Mesothelial cell of epicardium (in vitro differentiated cells): ENCODE measurements at places on chromosomes 5 and 9.
A peak's percentile ranks its signal among the peaks of the same experiment; 100 is the strongest.

DNA sequence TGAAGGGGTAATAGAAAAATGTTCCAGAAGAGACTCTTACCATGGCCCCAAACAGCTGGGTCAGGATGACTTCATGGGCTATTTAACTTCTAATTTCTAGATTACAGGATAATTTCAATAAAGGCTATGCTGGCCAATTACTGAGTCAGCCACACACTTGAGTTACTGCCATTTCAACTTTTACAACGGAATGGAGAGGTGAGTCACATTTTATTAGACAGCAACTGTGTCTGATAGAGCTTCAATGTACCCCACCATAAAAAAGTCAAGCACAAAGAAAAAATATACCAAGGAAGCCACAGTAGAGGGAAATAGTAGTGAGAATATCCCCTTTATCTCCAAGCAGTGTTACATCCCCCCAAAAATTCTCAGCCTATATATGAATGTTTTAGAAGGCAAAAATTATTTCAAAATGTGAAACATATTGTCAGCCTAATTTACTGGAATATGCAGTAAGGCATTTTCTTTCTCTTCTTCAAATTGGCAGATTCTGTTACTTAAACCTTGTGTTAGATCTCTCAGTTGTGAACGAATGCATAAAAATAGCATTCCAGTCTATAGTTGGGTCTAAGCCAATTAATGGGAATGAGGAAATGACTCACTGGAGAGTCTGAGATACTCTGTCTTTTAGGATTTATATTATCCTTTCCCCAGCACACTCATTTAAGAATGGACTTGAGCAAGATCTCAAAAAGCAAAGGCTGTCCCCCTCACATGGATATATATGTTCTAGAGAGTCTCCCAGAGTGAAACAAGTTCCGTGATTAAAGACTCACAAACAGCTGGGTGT, 47.1 kb upstream of the RAI14 start:
- no peaks in the 10 kb centered on the region for H3K27me3 ChIP-seq
- no peak for DNase-seq
- peaks cover 37% of the 10 kb centered on the region for H3K4me1 ChIP-seq
- no peak overlapping the region for H3K4me3 ChIP-seq
- H3K27ac ChIP-seq = peak overlapping the region; percentile 86

DNA sequence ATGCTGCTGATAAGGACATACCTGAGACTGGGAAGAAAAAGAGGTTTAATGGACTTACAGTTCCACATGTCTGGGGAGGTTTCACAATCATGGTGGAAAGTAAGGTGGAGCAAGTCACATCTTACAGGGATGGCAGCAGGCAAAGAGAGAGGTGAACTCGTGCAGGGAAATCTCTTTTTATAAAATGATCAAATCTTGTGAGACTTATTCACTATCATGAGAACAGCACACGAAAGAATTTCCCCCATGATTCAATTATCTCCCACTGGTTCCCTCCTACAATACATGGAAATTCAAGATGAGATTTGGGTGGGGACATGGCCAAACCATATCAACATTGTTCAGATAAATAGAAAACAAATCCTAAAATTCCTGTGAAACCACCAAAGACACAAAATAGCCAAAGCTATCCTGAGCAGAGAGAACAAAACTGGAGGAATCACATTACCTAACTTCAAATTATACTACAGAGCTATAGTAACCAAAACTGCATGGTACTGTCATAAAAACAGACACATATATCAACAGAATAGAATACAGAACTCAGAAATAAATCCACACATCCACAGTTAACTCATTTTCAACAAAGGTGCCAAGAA, 230.5 kb upstream of the TRIM32 start:
- H3K4me3 ChIP-seq = no peak overlapping the region
- H3K36me3 ChIP-seq = peaks cover 12% of the 10 kb centered on the region
- H3K4me1 ChIP-seq = peaks cover 3% of the 10 kb centered on the region
- H3K27ac ChIP-seq = no peak overlapping the region
- DNase-seq = no peak

GRCh38 chr9:94017939-94018531, 62.9 kb upstream of the BARX1 start:
- no peak overlapping the region for H3K4me3 ChIP-seq
- H3K4me1 ChIP-seq = no peaks in the 10 kb centered on the region
- H3K27ac ChIP-seq = no peak overlapping the region

DNA sequence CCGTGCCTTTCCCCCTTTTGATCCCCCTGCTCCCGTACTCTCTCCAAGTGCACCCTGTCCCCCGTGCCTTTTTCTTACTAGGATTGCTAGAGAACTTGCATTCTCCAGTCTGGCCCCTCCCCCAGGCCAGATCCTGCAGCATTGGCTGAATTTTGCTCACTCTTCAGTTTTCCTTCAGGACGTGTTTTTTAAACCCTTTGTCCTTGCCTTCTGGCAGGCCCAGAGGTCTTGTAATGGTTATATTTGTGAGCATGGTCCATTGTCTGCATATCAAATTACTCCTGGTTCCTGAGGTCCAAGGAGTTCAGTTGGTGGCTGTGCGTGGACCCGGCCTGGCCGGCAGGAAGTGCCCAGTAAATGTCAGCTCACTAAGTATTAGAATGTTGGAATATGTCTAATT, 606 bp downstream of the TBC1D13 start:
- H3K27me3 ChIP-seq = no peaks in the 10 kb centered on the region
- H3K27ac ChIP-seq = peak overlapping the region; percentile 95
- no peak for DNase-seq
- peak overlapping the region; percentile 95 for H3K4me3 ChIP-seq

- no peaks in the 10 kb centered on the region for H3K4me1 ChIP-seq
- H3K27ac ChIP-seq = no peak overlapping the region
- no peak for DNase-seq
- H3K27me3 ChIP-seq = no peaks in the 10 kb centered on the region
- no peaks in the 10 kb centered on the region for H3K36me3 ChIP-seq
Observed at GRCh38 chr9:36551129-36551528, 21.6 kb upstream of the MELK start.

- no peaks in the 10 kb centered on the region for H3K36me3 ChIP-seq
- no peaks in the 10 kb centered on the region for H3K4me1 ChIP-seq
- no peak for DNase-seq
- no peak overlapping the region for H3K27ac ChIP-seq
- no peak overlapping the region for H3K4me3 ChIP-seq
- no peaks in the 10 kb centered on the region for H3K27me3 ChIP-seq
Observed at GRCh38 chr9:131080589-131080988, 15.7 kb upstream of the AIF1L start.

- DNase-seq = no peak
- no peak overlapping the region for H3K27ac ChIP-seq
- no peaks in the 10 kb centered on the region for H3K36me3 ChIP-seq
- no peaks in the 10 kb centered on the region for H3K27me3 ChIP-seq
- no peak overlapping the region for H3K4me3 ChIP-seq
- H3K4me1 ChIP-seq = no peaks in the 10 kb centered on the region
Observed at GRCh38 chr5:68161156-68161555, 54.4 kb upstream of the PIK3R1 start.

- DNase-seq = no peak
- H3K4me1 ChIP-seq = peaks cover 9% of the 10 kb centered on the region
- no peaks in the 10 kb centered on the region for H3K27me3 ChIP-seq
Observed at GRCh38 chr5:38994324-38994927, 79.8 kb downstream of the RICTOR start.

DNA sequence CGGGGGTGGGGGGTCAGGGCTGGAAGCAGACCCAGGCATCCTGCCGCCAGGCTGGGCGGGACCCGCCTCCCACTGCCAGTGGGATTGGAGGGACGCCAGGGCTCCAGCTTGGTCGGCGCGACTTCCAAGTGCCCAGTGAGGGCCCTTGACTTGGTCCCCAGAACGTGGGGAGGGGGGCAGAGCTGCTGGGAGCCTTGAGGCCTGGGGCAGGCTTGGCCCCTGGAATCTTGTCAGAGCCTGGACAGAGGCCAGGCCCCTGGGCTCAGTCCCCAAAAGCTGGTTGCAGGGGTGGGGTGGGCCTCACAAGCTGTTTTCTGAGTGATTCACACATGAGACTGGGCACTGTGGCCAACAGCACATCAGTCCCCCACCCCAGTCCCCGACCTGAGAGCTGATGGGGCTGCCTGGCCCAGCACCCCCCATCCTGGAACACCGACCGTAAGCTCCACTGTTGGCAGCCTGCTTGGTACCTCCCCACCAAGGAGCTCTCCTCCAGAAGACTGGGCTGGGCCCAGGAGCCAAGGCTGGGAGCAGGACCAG, 526 bp downstream of the CLIC3 start:
- no peaks in the 10 kb centered on the region for H3K36me3 ChIP-seq
- DNase-seq = no peak
- H3K27ac ChIP-seq = peak overlapping the region; percentile 16
- H3K27me3 ChIP-seq = no peaks in the 10 kb centered on the region

DNA sequence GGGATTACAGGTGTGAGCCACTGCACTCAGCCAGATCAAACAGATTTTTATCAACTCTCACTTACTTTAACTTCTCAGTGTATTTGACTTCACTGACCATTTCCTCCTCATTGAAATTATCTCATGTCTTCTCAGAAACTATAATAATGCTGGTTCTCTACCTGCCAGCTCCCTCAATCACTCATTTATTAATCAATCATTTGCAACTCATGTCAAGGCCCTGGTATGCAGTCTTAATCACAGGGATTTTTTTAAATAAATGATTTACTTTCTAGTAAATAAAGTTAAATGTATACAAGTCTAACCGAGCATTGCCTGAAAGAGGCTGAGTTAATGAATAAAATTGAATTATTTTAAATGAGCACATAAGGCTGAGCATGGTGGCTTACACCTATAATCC, 63.3 kb downstream of the PLPP1 start:
- H3K36me3 ChIP-seq = peaks cover 2% of the 10 kb centered on the region
- peaks cover 20% of the 10 kb centered on the region for H3K4me1 ChIP-seq
- H3K27ac ChIP-seq = peak overlapping the region; percentile 45

DNA sequence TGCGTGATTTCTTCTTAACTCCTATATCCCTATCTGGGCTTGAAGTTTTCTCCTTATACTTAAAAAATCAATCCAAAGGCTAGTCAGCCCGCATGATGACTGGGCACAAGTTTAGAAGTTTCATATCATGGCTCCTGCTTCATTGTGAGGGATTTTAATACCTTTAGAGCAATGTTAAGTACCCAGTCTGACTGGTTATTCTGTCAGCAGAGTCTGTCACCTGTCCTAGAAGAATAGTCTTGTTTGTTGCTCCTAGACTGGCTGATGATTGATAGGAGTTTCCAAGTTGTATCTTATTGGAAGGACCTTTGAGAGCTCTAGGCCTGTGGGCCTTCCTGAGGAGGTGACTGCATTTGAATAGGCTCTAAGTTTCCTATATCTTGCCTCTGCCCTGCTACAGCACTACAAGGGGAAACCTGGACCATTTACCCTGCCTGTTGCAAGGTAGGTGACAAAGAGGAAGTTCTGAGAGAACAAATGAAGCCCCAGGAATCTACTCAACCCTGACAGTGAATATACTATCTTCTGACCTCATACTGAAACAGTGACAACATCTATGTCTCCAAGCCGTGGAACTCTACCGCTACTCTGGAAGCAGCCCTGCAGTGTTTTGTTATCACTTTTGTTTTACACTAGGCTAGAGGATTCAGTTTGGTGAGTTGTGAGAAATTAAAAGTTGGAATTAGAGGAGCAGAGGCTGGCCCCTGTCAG, 66.5 kb downstream of the F2RL2 start:
- H3K36me3 ChIP-seq = peaks cover 2% of the 10 kb centered on the region
- H3K4me3 ChIP-seq = no peak overlapping the region
- peaks cover 4% of the 10 kb centered on the region for H3K4me1 ChIP-seq
- no peaks in the 10 kb centered on the region for H3K27me3 ChIP-seq
- no peak for DNase-seq

DNA sequence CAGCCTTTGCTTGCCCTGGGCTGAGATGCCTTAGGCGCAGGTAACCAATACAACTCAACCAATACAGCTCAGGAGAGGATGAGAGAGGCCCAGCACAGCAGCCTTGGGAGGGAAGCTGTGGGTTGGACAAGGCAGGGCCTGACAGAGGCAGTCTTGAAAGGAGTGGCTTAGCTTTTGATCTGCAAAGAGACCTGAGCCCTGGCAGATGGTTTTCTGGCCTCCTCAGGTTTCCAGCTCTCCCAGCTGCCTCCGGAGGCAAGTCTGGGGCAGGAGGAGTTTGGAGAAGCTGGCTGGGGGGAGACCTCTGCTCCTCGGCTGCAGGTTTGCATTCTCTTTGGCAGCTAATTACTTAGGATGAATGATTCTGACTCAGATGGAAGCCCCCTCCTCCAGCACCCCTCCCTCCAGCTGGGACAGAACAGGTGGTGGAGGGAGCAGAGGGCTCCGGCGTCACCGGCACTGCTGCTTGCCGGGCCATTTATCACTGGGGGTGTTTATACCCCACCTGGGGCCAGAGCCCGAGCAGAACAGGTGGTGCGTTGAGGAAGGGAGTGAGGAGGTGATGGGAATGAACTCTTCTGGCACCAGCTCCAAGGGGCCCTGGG, 50.8 kb downstream of the TSPAN17 start:
- no peak overlapping the region for H3K27ac ChIP-seq
- H3K4me3 ChIP-seq = no peak overlapping the region
- H3K36me3 ChIP-seq = no peaks in the 10 kb centered on the region
- H3K4me1 ChIP-seq = peaks cover 14% of the 10 kb centered on the region
- H3K27me3 ChIP-seq = peaks cover 93% of the 10 kb centered on the region
- no peak for DNase-seq

DNA sequence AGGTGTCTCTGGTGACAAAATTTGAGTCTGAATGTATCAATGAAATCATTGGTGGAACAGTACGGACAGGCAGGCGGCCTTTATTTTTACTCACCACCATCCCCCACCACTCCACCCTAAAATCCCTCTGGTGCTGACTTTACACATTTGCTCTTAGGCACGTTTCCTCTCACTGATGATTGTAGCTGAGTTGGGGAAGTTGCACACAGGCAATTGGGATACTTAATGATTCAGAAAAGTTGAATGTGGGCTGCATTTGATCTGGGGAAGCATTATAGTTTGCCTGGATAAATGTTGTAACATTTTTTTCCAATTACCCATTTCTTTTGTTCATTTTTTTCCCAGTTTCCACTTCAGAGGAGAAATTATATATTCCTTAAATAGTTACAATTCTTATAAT, 658.4 kb downstream of the TLR4 start:
- no peaks in the 10 kb centered on the region for H3K27me3 ChIP-seq
- no peak overlapping the region for H3K27ac ChIP-seq
- peaks cover 1% of the 10 kb centered on the region for H3K4me1 ChIP-seq
- H3K36me3 ChIP-seq = no peaks in the 10 kb centered on the region

- no peak for DNase-seq
- H3K27ac ChIP-seq = no peak overlapping the region
- peaks cover 58% of the 10 kb centered on the region for H3K36me3 ChIP-seq
- H3K4me3 ChIP-seq = no peak overlapping the region
Observed at GRCh38 chr5:32258424-32258823, 54.3 kb downstream of the MTMR12 start.

- H3K36me3 ChIP-seq = no peaks in the 10 kb centered on the region
- no peak overlapping the region for H3K27ac ChIP-seq
- H3K27me3 ChIP-seq = peaks cover 16% of the 10 kb centered on the region
- H3K4me1 ChIP-seq = no peaks in the 10 kb centered on the region
- no peak for DNase-seq
- H3K4me3 ChIP-seq = no peak overlapping the region
Observed at GRCh38 chr9:97573482-97574073, 59.6 kb downstream of the TSTD2 start.

GRCh38 chr5:3518051-3518450, 77.6 kb upstream of the IRX1 start:
- peaks cover 12% of the 10 kb centered on the region for H3K4me1 ChIP-seq
- no peaks in the 10 kb centered on the region for H3K36me3 ChIP-seq
- no peak overlapping the region for H3K27ac ChIP-seq
